Caco-2 (cell line): ENCODE measurements at places on chromosomes 1 and 21.

DNA sequence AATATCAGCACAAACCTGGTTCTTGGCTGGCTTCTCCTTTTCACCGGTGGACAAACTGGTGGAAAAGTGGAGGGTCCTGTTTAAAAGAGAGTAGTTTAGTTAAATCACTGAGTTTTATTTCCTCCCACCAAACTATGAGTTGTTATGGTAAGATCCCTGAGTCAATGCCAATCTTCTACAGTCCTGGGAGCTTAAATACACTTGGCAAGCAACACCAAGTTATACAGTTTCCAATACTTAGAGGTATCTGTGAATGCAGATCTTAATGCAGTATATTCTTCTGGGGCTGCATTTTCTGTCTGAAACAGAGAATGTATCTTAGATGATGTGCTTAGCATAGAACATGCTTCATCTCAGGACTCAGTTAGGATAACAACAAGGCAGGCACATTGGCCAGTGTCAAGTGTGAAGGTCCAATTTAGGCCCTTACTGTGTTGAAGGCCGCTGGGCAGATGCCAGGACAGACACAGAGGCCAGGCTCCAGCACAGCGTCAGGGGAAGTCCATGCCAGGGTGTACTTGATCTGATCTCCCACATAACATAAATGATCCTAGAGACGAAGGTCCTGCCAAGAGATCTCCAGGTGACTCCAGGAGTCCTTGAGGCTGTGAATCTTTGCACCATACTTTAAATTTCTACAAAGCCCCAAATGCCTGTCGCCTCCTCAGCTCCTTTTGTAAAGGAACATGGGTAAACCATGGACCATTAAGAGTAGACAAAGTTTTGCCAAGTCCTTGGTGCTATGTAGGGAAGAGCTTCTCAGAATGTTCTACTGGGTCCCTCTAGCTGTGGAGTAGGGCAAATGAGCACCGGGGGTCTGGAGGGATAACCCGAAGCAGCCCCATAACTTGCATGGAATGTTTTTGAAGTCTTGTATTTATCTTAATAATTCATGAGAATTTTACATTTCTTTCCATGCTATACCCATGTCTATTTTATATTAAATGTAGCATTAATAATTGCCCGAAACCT lies 76.8 kb downstream of the KCNJ15 start:
- no peak for DNase-seq

DNA sequence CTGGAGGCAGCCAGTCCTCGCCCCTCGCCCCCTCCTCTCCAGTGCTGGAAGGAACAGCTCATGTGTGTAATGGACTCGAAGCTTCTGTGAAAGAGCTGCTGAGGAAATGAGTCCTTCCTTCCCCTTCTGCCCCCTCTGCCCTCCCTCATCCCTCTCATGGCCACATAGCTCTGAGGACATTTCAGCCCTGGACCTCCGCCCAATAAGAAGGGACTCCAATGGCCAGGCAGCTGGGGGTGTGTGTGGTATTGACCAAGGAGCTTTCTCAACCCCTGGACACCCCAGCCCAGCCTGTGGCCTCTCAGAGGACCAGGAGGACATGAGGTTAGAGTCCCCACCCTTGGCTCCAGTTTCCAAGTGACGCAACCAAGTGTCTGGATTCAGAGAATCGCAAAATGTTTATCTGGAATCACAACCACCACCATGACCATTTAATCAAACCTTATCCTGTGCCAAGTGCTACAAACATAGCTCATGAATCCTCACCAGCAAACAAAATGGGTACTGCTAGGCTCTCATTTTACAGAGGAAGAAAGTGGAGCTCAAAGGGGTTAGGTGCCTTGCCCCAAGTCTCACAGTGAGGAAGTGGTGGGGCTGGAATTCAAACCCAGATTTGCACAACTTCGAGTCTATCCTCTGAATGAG lies 47.8 kb upstream of the ECE1 start:
- no peak for DNase-seq

GRCh38 chr1:86195281-86195680 lies 38.7 kb upstream of the COL24A1 start:
- no peak for DNase-seq

DNA sequence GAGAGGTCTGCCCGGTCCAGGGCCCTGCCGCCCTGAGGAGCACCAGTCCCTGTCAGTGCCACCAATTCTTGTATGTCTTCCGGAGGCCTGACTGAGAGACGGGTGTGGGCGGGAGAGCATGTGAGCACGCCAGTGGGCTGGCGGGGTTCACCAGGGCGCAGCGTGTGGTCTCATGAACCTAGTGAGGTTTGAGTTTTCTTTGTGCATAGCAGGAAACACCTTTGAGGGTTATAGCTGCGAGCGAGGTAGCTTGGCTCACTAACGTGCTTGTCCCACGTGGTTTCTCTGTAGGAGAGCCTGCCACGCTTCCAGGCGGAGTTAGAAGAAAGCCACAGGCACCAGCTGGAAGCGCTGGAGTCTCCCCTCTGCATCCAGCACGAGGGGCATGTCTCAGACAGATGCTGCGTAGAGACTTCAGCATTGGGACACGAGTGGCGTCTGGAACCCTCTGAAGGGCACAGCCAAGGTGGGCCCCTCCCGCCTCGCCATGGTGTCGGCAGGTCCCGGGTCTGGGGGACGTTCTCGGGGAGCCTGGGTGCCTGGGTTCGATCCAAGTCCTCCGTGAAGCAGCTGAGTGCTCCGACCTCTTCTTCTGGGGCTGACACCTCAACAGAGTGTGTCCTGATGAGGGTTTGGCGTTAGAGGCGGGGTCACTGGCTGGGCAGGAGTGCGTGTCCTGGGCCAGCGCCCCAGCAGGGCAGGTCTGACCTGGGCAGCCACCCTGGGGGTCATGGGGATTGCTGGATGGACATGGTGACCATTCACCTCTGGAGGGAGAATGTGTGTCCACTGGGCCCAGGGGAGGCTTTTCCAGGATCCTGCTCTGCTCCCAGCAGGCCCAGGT lies 31.4 kb downstream of the PCNT start:
- DNase-seq, result no peak

DNA sequence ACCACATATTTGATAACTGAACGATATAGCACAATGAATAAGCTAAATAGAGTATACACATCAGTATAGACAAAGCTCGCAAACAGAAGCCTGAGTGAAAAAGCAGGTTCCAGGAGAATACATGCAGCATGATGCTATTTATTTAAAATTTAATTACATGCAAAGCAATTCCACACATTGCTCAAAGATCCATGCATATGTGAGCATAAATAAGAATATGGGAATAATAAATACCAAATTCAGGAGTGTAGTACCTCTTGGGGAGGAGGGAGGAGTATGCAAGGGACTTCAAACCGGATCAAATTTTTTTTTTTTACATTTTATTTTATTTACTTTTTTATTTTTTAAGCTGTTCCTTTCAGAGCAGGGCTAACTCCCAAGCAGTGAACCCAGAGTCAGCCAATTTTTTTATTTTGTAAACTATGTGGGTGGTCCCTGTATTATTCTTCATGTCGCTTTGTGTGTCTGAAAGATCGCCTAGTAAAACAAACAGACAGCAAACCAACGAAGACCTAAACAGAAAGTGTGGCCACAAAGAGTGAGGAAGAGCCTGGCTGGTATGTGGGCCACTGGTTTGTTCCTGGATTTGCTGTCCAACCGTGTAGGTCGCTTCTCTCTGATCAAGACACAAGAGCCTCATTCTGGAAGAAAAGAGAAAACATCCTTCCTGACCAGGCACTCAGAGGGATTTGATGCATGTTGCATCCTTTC lies 4.2 kb upstream of the SHISAL2A start:
- no peak for DNase-seq

DNA sequence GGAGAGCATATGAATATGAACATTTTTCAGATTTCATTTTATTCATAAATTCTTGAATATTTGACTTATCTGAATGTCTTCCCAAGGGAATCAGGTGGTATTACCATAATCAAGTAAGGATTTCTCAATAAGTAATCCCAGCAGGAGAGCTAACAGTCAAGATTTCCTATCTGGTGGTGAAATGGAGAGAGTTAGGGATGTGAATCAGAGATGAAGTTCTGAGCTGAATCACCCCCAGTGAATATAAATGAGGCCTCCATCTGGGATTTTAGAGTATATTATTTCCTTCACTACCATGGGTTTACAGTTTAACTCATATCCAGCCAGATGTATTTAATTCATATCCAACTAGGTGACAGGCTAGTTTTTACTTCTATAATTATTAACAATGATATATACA lies 61.5 kb upstream of the RGS2 start:
- DNase-seq, result no peak

DNA sequence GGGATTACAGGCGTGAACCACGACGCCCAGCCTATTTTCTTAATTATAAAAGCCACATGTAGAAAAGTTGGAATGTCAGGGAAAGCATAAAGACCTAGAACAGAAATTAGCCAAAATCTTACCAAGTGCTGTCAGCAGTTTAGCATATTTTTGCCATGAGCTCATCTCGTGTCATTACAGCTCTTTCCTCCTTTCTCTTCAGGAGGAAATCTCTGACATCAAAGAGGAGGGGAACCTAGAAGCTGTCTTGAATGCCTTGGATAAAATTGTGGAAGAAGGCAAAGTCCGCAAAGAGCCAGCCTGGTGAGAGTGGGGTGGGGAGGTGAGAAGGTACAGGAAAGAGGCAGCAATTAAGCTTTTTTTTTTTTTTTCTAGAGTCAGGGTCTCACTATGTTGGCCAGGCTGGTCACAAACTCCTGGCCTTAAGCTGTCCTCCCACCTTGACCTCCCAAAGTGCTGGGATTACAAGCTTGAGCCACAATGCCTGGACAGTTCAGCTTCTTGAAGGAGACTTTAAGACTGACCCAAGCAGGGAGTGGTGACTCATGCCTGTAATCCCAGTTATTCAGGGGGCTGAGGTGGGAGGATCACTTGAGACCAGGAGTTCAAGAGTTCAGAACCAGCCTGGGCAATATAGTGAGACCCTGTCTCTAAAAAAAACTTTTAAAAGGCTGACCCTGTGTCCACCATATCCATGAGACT lies 8.4 kb upstream of the BGLAP start:
- no peak for DNase-seq

DNA sequence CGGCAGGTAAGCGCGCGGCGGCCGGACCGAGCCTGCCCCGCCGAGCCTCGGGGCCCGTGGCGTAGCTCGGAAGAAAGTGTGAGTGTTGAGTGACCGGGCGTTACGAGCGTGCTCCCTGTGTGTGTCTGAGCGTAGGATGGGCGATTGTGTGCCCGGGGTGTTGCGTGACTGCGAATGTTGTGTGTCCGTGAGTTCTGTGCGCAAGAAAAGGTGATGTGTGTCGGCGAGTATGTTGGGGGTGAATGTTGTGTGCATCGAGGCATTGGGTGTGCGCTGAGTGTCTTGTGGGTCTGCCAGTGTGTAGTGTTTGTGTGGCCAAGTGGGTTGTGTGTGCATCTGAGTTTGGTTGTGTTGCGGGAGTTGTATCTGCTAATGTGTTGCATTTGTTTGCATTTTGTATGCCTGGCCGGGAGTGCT lies 398 bp downstream of the PTPRU start:
- DNase-seq, result no peak

GRCh38 chr1:94723894-94724293 lies 96.3 kb upstream of the SLC44A3 start:
- DNase-seq, result no peak

DNA sequence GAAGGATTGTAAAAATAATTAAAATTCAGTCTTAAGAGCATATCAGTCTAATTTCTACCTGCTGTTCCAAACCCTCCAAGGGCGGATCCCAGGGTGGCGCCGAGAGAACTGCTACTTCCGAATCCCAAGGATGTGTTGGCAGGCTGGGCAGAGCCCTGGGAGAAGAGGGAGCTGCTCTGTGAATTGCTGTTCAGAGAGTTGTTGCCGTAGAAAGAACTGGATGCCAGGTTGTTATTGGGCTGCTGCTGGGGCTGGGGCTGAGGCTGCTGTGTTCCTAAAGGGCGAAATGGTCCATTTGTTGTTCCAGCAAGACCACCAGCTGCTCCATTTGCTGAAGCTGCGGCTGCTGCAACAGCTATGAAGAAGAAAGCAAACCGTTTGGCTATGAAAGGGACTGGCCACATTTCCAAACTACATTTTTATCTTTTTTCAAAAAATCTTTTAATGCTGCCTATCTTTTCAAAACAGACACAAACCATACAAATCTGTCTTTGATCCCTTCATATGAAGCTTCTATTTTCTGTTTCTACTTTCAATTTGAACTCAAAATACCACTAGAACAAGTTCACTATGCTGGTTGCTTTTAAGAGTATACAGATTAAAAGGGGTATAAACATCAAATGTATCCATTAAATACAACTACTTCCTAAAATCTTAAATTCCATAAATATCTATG lies 57.5 kb upstream of the SDC3 start:
- DNase-seq, result no peak

- DNase-seq, result no peak
Observed at GRCh38 chr1:60697204-60697994, 385.0 kb upstream of the NFIA start.

DNA sequence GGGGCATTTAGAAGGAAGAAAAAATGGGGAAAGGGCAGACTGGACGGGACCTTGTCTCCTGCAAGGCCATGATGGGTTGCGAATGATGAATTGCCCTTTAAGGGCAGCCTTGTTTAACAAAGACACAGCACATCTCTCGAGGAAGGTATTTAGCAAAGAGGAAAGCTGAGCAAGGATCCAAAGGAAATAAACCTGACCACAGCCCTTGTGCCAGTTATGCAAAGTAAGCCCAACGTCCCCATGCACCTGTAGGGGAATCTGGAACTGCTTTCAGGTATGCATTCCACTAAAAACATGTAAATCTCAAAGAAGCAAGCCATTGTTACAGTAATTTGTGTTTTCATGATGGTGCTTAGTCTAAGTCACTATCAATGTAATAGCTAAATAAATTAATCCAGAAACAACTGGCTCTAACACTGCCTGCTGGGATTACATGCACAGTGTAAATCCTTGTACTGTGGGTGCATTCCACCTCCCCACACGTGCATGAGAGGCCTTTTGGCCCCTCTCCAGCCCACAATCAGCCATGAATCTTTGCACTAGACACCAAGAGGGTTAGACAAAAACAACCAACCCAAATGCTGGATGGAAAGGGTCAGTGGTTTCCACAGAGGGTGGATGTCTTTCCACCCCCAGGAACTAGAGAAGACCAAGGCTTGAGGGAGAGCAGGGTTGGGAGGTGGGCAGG lies 228.8 kb upstream of the KAZN start:
- no peak for DNase-seq

DNA sequence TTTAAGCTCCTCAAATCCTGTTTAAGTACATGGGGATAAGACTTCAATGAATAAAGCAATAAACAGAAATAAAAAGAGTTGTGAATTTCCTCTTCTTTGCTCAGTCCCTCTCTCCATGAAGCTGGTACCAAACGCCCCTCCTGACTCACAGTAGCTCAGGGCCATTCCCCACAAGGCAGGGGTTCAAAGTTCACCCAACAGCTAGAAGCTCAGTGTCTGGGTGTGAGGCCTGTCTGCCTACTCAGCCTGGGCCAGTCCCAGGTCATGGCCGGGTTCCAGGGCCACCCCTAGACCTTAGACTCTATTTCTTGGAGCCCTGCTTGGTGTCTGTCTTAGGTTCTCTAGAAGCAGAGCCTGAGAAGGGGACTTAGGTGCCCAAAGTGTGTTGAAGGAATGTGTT lies 251.5 kb downstream of the GRIK3 start:
- no peak for DNase-seq

- DNase-seq, result no peak
Observed at GRCh38 chr1:201483373-201483949, 14.5 kb upstream of the PHLDA3 start.

- no peak for DNase-seq
Observed at GRCh38 chr1:161190962-161191521, 7.8 kb downstream of the ADAMTS4 start.
